ENCODE measurements at places on chromosomes 6 and 20.

GRCh38 chr20:61786230-61786629 lies 279.5 kb downstream of the TAF4 start:
- no peak for DNase-seq

DNA sequence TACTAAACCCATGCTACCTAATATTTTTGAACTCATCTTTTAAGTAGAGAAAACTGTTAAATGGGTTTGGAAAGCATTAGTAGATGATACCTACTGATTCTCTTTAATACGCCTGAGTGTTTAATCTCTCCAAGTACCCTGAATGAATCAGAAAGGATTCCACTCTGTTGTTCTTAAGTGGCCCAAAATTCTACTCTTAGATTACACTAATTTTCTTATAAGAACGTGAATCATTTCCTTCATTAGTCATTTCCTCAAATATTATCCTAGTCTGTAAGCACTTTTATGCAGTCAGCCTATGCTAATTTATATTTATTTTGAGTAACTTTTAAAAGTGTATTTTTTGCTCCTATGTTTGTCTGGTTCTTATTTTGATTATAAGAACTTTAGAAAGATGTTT lies 380.0 kb downstream of the BTBD9 start:
- DNase-seq, result no peak

DNA sequence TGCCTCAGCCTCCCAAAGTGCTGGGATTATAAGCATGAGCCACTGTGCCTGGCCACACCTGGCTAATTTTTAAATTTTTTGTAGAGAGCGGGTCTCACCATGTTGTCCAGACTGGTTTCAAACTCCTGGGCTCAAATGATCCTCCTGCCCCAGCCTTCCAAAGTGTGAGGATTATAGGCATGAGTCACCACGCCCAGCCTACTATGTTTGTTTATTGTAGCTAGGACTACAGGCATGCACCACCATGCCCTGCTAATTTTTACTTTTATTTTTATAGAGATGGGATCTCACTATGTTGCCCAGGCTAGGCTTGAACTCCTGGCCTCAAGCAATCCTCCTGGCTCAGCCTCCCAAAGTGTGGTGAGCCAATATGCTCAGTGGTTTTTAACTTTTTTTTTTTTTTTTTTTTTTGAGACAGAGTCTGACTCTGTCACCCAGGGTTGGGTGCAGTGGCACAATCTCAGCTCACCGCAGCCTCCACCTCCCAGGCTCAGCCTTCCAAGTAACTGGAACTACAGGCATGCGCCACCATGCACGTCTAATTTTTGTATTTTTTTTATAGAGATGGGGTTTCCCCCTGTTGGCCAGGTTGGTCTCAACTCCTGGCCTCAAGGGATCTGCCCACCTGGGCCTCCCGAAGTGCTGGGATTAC lies 12.0 kb upstream of the DDX43 start:
- DNase-seq, result no peak

GRCh38 chr6:144353871-144354314 lies 68.8 kb downstream of the UTRN start:
- no peak for DNase-seq

- DNase-seq, result peak; percentile 26
Measured at GRCh38 chr6:115131709-115132490, 789.1 kb upstream of the HS3ST5 start.

DNA sequence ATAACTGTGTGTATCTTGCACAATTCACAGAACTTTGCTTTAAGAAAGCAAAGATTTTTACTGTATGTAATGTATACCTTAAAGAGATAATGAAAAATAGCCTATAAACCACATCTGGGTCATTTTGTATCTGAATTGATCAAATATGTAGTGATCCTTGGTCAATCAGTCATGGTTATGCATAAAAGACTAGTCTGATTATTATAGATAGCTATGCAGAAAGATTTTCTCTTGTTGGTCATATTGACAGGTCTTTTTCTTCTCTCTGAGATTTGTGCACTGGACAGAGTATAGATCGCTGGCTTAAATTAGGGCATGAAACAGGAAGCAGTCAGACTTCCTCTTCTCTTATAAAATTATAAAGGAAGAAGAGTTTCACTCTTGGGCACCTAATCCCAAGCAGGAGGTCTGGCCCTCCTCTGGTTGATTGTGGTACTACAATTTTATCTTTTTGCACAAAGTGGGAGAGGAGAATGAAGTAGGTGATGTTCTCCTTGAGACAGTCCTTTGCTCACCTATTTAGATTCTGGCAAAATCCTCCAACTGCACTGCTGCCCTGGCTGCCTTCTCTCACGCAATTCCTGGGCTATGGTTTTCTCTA lies 380.9 kb upstream of the RGS17 start:
- DNase-seq, result no peak

GRCh38 chr20:50799890-50800550 lies 5.2 kb downstream of the BCAS4 start:
- no peak for DNase-seq

DNA sequence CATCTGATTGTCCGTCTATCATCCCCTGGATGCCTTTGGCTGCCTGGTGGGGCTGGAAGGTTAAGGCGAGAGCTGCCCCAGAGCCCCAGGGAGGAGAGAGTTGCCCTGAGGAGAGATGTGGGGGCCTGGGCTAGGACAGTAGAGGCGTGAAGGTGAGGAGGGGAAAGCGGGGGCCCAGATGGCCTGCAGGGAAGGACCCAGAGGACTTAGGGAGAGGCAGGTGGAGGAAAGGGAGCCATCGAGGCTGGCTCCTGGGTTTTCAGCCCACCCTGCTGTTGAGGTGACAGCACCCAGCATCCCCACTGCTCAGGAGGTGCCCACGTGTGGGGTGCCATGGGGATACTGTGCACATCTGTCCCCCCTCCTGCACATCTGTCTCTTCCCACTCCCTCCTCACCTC lies 273.7 kb downstream of the TAF4 start:
- no peak for DNase-seq

GRCh38 chr6:4664117-4664626 lies 112.0 kb upstream of the CDYL start:
- peak; percentile 89 for DNase-seq

- DNase-seq, result no peak
Measured at GRCh38 chr6:167337675-167338449, 13.0 kb downstream of the TTLL2 start.

- DNase-seq, result no peak
Measured at GRCh38 chr6:71239694-71240093, 48.9 kb upstream of the OGFRL1 start.

DNA sequence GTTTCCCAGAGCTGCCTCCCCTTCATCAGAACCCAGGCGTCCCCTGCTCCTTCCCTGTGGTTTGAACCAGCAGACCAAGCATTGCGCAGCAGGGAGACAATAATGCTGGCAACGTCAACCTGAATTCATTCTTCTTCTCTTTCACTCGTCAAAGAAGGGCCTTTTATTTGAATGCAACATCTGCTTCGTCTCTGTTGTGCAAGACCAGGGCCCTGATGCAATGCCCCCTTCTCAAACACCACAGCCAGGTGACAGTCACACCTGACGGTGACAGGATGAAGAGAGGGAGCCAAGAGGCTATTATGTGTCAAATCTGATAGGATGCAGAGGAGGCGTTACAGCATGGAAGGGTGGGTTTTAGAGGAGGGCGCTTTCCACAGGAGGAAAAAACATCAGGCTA lies 8.0 kb downstream of the INSM1 start:
- DNase-seq, result no peak

DNA sequence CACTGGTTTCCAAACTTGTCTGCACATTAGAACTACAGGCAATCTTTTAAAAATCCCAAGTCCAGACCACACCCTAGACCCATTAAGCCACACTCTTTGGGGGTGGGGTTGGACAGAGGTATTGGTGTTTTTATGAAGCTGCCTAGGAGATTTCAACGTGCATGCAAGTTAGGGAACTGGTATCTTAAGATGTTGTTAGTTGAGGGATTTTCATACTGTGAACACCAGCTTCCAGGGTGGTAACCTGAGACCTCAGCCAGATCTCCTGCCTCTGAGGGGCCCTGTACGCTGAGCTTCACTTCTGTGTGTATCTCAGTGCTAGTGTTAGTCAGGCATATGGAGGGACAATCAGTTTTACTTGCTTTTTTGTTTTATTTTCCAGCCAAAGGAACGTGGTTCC lies 138.0 kb downstream of the UTRN start:
- no peak for DNase-seq

DNA sequence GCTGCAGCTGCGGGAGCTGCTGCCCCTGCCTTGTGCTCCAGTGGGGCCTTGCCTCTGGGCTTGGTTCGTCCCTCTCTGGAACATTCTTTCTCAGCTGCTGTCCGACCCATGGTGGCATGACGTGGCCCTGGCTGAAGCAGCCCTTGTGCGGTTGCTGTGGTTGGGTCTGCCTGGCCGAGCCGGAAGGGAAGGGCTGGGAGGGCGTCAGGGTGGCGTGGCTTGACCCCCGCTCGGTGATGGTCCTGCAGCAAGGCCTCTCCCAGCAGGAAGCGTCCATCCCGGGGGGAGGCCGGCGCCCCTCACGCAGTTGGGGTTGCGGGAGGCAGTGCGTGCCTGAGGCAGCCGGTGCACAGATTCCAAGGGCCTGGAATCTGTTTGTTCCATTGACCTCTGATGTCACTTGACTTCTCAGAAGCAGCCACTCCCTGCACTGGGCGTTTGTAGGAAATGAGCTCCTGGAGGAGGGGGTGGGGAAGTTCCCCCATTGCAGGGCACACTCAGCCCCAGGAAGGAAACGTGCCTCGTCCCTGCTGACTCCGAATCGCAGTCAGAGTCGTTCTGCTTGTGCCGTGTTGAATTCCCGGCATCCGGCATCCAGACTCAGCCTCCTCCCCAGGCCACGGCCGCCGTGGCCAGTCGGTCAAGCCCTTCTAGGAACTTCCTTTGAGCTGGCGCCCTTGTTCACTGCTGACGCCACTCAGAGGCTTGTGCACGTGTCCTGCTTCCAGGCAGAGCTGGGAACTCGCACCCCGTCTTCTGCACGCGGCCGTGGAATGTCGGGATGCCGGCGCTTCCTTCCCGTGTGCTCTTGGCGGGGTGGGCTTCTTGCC lies 9.7 kb upstream of the TNFRSF6B start:
- DNase-seq, result peak; percentile 90

DNA sequence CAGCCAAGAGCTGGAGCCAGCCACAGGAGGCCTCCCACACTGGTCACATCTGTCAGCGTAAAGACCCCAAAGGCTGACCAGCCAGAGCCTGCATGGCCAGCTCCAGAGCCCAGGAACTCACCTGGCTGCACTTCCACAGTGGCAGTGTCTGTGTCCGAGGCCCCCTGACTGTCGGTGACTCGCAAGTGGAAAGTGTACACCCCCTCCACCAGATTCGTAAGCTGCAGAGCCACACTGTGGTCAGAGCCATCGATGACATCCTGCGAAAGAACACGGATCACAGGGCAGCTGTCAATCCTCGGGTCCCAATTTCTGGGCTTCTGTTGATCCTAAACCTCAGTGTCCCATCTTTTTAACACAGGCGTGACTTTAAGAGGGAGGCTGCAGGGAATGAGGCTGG lies 69.3 kb downstream of the ALDH5A1 start:
- DNase-seq, result no peak

GRCh38 chr6:169398342-169399105 lies 144.9 kb upstream of the THBS2 start:
- DNase-seq, result no peak

DNA sequence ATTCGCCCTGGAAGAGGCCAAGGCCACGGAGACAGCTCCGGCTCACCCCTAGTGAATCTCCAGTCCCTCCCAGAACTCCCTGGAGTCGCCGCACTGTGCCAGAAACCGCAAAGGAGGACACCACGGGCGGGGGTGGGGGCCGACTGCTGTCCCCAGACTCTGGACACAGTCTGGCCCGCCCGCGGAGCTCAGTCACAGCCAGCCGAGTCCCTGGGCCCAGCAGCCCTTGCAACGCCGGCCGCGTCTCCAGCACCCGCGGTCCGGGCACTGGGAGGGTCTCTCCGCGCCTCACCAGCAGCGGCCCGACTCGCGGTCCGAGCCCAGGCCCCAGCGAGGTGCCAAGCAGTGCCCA lies 518 bp downstream of the PEX6 start:
- peak; percentile 43 for DNase-seq

- no peak for DNase-seq
Measured at GRCh38 chr20:48749437-48749836, 78.4 kb downstream of the PREX1 start.

- no peak for DNase-seq
Measured at GRCh38 chr20:38321959-38322598, 18.1 kb downstream of the BPI start.

DNA sequence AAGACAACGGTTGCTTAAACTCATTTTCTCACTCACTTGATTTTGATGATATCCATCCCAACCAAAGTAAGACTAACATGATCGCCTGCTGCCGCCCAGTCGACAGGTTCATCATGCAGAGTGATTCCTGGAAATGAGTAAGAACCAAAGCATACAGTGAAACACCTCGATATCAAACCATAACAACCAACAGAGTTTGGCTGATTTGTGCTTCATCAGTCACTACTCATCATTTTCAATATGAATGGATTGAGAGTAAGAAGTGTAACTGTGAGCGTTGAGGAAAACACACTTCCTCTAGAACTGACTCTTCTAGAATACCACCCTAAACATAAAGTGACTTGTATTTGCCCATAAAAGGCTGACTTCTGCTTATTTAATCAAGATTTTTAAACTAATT lies 29.2 kb upstream of the ALDH8A1 start:
- DNase-seq, result no peak

- no peak for DNase-seq
Measured at GRCh38 chr6:67790569-67790968, 844.5 kb upstream of the ADGRB3 start.

GRCh38 chr6:35392773-35393672 lies 50.7 kb downstream of the PPARD start:
- DNase-seq, result no peak

- no peak for DNase-seq
Measured at GRCh38 chr6:53869964-53870363, 75.2 kb downstream of the LRRC1 start.

GRCh38 chr6:106560996-106561685 lies 68.2 kb downstream of the RTN4IP1 start:
- no peak for DNase-seq

DNA sequence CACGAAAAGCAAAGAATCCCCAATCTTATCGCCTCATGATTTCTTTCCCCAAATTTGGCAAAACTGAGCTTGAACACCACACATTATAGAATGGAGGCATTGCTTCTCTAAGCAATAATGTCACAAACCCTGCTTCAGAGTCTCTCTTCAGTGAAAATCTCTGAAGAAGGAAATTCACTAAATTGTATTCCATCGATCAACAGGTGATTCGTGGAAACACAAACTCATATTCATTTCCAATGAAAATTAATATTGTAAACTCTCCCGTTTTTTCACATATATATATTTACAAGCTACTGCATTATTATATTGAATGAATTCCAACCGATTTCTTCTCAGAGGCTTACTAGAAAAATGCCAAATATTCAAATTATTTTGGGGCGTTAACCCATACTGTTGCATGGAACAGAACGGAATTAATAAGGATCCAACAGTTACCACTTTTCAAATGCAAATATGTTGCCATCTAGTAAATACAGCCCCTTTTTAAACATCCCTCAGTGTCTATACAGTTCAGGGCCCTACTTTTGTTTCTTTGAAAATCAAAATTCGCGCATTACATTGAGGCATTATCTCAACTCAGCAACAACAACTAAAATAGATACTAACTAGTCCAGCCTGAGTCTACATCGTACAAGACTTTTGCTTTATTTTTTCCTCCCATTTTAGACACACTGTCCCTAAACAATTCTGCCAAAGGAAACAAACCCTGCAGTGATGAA lies 1.3 kb downstream of the KIF13A start:
- no peak for DNase-seq
